Fibroblast of skin of scalp (primary cell): ENCODE measurements at places on chromosomes 2 and 18.
A peak's percentile ranks its signal among the peaks of the same experiment; 100 is the strongest.

GRCh38 chr2:210862283-210863065 is 306.1 kb downstream of the CPS1 start:
- no peak for DNase-seq

DNA sequence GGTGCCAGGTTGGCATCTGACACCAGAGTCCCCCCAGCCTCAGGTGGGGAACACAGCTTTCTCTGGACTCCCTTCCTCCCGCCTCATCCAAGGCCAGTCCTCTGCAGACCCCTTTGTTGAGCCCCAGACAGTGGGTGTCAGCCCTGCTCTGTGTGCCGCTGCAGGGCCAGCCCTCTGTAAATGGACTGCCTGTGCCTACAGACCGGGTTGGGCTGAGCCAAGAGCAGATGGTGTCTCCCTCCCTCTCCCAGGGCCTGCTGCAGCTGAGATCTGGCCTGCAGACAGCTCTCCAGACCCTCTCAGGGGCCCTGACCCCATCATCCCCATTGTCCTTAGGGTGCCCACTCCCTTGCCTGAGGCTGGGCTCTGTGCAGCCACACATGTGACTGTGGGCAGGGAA is 160.8 kb downstream of the KLHL29 start:
- DNase-seq: no peak

DNA sequence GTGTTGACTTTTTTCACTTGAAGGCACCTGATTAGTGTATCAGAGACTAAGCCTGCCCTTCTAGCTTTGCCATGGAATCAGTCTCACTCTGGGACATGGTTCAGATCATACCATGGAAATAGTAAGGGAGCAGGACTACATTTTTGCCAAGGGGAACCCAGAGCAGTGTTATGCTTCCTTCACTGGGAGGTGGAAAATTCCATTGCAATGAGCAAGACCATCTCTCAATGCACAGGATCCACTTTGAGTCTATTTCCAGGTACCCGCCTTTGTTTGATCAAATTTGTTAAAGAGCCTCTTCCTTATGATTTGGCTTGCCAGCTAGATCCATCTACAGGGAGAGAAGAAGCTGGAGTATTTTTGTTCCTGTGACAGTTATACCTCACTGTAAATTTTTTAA is 395.8 kb downstream of the MTX2 start:
- DNase-seq: no peak

DNA sequence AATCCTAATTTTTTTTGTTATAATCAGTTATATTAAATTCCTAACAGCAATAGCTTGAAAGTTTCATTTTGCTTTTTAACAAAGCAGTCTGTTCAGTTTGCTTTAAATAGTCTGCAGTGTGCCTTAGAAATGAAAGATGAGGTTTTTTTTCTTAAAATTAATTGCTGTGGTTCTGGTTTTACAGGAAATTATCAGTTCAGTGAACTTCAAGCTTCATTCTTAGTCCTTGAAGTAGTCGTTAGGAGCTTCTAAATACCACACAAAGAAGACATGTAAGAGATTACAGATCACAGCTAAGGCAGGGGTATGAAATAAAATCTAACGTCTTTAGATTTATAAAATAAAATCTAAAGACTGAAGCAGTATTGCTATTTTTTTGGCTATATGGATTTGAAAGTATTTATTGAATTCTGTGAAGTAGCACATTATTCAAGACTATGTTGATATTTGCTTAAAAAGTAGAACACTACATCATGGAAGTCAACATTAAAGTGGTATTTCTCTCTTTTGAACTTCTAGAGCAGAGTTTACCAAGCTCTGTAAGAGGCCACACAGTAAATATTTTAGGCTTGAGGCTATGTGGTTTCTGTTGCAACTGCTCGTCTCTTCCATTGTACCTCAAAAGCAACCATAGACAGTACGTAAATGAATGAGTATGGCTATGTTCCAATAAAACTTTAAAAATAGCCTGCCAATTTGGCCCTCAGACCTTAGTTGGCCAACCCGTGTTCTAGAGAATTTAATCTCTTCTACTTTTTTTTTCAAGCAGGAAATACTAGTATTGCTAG is 81.5 kb upstream of the STON1 start:
- peak; percentile 63 for DNase-seq

GRCh38 chr2:11796190-11797171 is 50.0 kb downstream of the LPIN1 start:
- DNase-seq: peak; percentile 88

- DNase-seq: no peak
Observed at GRCh38 chr2:149441255-149441654, 110.9 kb downstream of the LYPD6 start.

GRCh38 chr2:218065239-218066006 is 3.6 kb upstream of the RUFY4 start:
- DNase-seq: no peak

- DNase-seq: peak; percentile 40
Observed at GRCh38 chr2:189234991-189235390, 55.4 kb upstream of the COL5A2 start.

DNA sequence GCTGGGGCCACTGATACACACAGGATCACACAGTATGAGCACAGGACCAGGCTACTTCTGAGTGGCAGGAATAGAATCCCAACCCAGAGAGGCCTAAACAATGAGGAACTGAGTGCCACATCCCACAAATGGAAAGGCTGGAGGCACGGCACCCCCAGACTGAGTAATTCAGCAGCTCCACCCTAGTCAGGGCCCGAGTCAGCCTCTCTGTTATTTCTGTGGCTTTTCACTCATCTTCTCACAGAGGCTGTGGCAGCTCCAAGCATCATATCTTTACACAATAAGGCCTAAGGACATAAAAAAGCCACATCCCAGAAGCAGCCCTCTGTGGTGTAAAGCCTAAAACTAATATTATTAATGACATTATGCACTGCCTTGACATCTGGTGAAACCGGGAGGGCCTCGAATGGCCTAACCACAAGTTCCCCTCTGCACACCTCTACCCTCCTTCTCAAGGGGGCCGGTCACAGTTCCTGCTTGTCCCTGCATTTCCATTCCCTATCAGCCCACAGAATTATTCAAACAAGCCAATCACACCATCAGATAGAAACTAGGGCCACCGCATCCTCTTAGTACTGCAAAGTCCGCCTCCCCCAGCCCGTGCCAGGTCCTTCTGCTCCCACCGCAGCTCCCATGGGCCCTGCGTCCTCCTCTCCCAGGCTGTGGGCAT is 12.5 kb upstream of the MAL start:
- no peak for DNase-seq

- DNase-seq: no peak
Observed at GRCh38 chr2:60556576-60557485, 3.4 kb upstream of the BCL11A start.

DNA sequence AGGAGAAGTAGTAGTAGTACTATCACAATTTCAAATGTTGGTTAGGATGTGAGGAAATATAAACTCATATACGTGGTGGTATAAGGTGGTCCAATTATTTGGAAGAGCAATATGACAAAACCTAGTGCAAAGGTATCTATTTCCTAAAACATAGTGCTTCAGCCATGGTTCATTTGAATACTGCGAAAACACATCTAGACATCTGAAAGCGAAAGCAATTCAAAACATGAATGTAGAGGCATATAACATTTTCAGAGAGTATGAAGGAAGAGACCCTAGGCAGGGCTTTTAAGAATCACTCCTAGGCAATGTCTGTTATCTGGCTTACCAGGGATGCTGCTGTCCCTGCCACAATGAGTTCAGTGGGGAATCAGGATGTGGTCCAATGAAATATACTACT is 1085.8 kb downstream of the TDRD15 start:
- DNase-seq: no peak

DNA sequence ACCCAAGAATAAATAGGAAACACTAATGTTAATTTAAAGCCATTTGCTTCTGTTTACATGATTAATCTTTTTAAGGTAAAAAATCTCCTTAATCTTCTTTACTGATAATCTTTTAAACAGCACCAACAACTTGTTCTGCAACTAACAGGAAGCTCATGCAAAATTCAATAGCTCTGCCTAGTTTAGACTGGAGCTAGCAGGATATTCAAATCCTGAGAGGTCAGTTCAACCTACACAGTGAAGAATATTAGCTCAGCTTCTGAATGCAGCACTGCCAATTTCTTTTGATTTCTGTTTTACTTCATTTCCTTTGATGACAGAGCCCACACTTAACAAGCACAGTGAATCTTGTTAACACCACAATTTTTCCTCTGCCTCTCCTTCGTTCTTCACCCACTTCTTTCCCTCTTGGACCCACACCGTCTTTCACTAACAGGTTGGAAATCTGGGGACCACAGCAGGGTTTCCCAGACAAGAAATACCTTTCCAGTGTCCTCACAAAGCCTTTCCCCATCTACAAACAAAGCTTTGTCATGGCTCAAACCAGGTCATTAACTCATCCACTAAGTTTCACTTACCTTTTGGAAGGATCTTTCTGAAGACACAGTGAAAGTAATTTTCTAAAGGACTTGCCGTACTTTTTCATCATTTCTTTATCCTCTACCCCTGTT is 109.8 kb downstream of the STK39 start:
- no peak for DNase-seq

GRCh38 chr2:217631115-217631514 is 371.7 kb downstream of the TNS1 start:
- no peak for DNase-seq

GRCh38 chr2:128293870-128294455 is 24.7 kb downstream of the HS6ST1 start:
- DNase-seq: no peak

GRCh38 chr18:74316257-74317170 is 875 bp downstream of the C18orf63 start:
- peak; percentile 92 for DNase-seq

- DNase-seq: no peak
Observed at GRCh38 chr2:191629001-191629453, 48.9 kb upstream of the NABP1 start.

DNA sequence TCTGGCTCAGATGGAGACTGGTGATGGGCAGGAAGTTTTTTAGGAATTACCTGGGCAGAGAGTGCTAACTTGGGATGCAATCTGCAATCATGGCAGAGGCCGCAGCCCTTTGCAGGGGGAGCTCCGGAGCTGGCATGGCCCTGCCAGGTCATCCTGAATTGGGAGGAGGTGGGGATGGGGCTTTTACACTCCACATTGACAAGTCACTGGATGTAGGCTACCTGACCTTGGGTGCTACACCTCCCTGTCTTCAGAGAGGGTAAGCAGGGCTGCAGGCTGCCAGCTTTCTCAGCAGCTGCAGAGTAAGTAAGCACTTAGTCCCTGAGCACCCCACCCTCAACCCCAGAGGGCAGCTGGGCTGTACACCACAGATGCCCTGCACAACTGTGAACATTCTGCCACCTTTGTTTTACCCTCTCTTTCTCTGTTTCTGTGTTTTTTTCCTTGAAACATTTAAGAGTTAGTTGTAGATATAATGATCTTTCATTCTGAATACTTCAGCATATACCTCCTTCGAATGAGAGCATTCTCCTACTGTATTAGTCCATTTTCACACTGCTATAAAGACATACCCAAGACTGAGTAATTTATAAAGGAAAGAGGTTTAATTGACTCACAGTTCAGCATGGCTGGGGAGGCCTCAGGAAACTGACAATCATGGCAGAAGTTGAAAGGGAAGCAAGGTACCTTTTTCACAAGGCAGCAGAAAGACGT is 6.8 kb upstream of the HS1BP3 start:
- DNase-seq: no peak

DNA sequence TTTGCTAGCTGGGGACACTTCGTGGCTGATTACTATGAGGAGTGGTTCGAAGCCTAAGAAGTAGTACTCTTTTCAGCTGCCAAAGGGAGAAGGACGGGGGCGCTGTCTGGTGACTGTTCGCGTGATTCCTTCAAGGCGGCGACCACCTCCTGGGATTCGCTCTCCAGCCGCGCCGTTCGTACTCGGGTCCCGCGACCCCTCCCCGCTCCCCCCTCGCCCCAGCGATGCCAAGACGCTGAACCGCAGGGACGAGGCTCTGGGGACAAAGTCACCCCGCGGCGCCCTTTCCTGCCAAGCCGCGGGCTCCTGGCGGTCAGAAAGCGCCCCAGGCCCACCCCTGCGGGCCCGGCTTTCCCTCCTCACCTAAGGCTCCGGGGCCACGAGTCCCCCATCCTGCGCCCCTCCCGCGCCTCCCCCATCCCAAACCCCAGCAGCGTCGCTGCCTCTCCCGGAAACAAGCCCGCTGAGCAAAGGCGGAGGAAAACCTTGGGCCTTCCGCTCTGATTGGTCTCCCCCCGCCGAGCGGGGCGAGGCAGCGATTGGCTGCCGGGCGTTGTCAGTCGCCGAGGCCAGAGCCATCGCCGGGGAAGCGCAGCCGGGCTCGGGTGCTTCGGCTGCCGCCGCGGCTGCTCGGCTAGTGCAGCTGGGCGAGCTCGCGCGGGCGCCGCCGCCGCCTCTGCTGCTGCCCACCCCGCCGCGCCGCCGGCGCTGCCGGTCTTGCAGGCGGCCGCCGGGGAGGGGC is 404.3 kb downstream of the XIRP2 start:
- peak; percentile 91 for DNase-seq

DNA sequence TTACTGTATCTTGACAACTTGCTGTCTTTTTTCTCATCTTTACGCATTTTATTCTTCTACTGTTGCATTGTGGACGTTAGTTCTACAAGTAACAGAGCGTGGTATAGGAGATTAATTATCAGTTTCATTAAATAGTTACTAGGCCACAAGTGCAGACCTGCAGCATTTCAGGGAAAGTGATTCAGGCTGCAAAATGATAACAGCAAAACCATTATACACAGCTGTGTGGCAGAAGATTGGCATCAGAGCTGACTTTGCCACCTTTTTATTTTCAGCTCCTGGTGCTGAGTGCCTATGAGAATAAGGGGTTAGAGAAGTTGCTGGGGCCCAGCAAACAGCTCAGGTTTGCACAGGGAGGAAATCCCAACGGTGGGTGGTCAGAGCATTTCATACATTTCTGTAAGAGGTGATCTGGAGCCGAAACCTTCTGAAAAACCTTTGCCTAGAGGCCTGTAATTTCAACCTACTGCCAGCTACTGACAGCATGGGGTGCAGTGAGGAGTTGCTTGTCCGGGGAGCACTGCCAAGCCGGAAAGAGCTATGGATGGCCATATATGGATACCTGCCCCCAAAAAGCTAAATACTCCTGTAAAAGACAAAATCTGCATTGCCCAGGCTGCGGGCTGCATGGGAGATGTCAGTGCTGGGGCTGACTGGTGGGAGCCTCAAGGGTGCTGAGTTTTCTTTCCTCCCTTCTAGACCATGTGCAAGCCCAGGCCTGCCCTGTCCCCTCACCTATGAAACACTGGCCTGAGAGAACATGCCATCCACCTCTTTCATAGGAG is 2.7 kb upstream of the CCBE1 start:
- DNase-seq: no peak

DNA sequence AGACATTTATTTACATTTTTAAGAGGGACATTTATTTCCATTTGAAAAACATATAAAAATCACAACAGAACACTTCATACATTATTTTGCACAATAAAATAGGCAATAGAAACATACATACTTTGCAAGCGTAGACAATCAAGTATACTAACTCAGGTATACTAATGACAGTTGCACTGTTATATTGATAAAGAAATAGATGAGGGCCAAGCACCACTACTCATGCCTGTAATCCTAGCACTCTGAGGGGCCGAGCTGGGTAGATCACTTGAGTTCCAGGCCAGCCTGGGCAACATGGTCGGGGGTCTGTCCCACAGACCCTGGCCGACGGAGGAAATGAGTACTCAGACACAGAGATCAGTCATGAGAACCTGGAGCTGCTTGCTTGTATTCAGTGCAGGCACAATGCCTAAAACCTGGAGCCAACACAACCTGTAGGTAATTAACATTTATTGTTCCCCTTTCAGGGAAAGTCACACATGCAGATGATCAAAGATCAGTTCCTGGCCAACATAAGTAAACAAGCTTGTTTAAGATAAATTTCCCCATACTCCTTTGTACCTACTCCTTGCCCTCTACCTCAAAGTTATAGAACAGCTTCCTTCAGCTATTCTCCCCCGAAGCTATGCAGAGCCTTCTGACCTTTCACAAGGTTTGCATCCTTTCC is 1960.2 kb downstream of the SUCLG1 start:
- no peak for DNase-seq
